ENCODE measurements at places on chromosomes 2 and 18.

DNA sequence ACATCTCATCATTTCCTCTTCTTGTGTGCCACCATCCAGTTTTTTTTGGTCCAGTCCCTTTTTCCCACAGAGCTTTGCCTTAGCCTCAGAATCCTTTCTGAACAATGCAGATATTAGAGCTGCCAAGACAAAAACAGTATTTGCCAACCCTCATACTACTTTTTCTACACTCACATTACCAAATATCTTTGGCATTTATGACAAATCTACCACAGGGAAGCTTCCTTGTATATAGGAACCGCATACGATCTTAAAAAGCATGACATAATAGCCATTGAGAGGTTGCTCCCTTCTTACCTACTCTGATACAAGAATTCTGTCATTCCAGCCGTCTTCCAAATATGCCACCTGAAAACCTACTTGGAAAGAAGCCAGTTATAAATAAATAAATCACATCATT, 9.4 kb downstream of the ZNF24 start:
- no peak for DNase-seq

DNA sequence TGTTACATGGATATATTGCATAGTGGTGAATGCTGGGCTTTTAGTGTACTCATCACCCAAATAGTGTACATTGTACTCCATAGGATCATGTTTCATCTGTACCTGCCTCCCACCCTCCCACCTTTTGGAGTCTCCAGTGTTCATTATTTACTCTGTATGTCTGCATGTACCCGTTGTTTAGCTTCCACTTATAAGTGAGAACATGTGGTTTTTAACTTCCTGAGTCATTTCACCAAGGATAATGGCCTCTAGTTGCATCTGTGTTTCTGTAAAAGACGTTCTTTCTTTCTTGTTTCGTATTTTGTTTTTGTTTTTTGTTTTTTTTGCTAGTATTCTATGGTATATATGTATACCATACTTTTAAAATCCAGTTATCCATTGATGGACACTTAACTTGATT, 107.5 kb downstream of the MSTN start:
- DNase-seq, result no peak

- DNase-seq, result no peak
Observed at GRCh38 chr18:41829647-41830516, 125.2 kb upstream of the PIK3C3 start.

- DNase-seq, result no peak
Observed at GRCh38 chr2:204681412-204681811, 136.1 kb downstream of the PARD3B start.

- DNase-seq, result no peak
Observed at GRCh38 chr2:70603066-70603465, 49.4 kb upstream of the TGFA start.

- no peak for DNase-seq
Observed at GRCh38 chr18:32980896-32981295, 208.1 kb upstream of the KLHL14 start.

DNA sequence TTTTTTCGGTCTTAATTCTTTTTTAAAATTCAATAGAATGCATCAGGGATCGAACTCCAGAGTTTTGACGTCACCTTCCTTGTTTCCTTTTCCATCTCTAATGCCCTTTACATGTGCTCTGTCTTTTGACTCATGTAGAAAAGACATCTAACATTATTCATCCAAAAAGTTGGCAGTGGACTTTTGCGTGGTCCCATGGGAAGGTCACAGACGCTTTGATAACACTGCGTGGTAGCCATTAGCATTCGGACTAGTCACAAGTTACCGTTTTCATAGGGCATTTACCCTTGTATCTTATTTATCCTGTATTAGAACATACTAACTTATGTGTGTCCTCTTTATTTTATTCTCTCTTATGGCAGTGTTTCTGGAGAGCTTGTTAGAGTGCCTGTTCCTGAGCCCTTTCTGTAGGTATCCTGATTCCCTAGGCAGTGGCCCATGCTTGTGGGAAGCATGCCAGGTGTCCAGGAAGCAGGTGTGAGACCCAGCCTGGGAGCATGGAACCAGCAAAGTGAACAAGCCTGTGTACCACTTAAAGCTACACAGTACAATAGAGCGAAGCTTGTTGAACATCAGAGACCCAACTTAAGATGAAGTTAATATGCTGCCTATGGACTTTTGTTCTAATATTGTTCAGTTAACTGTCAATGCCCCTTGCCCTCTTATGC, 73.6 kb upstream of the RBM44 start:
- no peak for DNase-seq

- DNase-seq, result no peak
Observed at GRCh38 chr2:9668687-9669345, 38.0 kb upstream of the YWHAQ start.

DNA sequence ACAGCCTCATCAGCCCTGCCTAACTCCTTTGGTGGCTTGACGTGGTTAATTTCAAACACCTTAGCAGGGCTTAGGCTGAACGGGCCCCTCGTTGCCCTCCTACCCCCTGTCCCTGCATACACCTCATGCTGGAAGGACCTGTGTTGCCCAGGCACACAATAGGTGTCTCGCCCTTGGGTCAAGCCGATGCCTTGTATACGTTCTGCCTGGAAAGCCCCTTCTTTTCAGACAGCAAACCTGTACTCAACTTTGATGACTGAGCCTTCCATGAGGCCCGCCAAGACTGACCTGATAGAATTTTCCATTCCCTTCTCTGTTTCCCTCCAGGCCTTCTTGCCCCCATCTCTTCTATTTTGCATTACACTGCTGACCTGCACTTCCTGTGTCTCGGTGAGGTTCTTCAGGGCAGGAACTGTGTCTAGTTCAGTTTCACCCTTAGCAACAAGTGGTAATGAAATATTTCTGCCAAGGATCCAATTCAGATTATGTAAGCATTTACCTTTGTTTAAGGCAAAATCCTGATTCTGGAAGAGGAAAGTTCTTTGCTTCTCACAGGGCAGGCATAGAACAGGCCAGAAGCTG, 7.9 kb downstream of the GREB1 start:
- no peak for DNase-seq

DNA sequence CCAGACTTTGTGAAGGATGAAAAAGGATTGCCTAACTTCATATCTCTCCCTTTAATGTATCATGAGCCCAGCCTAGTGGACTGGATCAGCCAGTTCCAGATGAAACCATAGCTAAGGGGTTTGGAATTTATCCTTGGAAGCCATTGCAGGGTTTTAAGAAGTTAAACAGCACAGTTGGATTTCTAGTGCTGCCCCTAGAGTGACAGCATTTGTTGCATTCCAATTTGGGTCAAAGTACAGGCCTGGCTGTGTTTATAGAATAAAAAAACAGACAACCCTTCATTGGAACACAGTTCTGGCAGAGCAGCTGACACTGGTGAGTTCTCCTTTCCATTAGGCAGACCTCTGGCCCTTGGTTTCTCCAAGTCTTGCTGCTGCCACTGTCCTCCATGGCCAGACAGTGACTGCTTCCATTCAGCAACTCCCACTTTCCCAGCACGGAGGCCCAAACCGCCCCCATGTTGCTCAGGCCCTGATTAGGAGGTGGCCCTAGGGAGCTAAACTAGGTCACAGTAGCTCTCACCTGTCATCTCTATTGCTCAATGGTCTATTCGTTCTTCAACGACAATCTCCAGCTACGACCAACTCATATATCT, 8.0 kb downstream of the GPR39 start:
- no peak for DNase-seq

DNA sequence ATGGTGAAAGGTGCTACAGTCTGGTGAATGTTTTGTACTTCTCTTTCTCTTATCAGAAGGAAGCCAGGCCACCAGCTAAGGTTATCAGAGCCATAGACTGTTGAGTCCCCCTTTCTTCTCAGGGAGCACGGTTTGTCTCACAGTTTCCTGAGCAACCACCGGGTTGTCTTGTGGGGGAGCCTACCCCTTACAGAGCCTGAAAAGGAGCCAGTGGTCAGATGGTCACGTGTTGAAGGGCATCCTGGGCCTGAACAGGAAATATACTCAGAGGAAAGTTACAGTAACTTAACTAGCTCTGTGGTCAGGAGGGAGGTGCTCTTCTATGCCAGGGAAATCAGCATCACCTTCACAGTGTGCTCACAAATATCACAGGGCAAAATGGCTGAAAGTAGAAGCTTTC, 11.6 kb downstream of the CD28 start:
- no peak for DNase-seq
